ENCODE measurements at places on chromosomes 16 and 17.

DNA sequence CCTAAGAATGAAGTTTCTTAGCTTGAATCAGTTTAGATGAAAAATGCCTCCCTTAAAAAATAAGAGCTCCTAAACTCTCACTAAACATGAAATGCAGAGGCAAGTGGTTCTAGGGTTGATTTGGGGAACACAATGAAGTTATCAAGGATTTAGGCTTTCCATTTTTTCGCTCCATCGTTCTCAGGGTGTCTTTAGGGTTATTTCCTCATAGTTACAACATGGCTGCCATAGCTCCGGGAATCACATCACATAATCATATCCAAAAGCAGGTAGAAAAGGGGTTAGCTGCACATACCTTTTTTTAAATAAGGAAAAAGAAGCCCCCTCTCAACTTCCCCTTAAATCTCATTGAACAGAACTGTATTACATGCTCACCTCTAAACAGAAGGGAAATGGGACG, 21.4 kb downstream of the ZP2 start:
- no peak for DNase-seq

DNA sequence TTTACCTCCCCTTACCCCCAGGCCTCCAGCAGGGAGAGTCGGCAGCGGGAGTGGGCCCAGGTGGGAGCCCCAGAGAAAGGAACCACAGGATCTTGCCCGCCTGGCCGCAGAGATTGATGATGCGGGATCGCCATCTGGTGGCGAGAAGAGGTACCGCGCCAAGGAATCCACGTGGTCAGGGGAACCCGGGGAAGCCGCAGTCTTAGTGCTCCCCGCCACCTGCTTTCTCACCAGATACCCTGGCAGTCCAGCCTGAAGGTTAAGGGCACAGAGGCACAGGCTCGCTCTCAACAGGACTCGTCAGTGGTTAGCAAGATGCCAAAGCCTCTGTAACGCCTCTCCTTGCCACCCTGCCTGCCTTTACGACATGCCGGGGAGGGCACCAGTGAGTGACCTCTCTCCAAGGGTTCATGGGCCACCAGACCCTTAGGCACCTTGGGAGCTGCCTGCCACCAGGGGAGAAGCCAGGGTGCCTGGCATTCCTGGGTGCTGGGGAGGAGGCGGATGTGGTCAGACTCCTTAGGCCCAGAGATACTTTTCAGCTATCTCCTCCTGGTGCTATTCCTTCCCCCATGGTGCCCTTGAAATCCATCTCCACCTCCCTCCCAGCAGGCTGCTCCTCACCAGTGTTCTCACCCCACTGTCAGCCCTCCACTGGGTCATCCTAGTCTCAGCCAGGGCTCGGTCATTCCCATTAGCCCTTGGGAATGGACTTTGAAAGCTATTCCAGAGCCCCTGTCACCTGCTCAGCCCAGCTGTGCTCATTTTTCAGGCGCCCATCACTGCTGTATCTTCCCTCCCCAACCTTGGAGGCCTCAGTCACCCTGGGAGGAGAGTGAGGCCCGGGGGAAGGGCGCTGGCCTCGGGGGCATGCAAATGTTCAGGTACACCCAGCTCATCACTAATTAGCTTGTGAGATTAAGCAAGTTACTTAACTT, 5.5 kb upstream of the RHBDF2 start:
- peak; percentile 38 for DNase-seq

DNA sequence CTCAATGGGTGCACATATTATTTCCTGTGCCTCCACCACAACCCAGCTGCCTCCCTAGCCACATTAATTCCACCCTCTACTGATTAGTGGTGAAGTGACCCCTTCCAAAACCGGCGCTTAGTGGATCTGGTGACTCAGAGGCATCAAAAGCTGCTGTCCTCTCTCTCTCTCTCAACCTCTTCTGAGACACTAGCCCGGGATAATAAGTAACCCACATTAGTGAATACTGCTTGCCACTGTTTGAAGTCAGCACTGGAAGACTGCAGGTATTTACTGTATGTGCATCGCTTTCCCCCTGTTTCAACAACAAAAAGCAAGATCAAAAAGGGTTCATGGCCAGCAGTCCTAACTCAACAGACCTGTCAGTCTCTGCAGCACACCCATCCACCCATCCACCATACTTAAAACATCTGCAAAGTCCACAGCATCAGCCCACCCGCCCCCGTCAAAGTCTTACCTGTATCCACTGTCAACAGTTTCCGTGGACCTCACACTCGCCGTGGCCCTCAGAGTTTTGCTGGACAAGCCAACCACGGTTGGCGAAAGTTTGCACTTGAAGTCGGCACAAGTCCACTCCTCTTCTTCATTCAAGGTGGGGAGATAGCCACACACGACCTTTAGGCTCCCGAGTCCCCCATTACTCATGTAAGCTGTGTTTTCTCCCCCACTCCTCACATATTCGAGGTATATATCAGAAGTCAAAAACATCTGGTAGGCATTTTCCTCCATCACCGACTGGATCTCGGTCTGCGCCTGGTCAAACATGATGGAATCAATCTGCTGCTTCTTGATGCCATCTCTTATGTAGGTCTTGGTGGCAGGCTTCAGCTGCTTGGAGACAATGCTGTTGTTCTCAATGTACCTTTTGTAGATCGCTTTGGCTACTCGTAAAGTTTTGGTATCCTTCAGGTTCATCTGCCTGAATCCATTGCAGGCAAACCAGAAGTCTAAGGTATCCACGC, 3.8 kb downstream of the AXIN2 start:
- DNase-seq, result no peak

- DNase-seq, result no peak
Observed at GRCh38 chr17:82228278-82228841, 482 bp upstream of the SLC16A3 start.

DNA sequence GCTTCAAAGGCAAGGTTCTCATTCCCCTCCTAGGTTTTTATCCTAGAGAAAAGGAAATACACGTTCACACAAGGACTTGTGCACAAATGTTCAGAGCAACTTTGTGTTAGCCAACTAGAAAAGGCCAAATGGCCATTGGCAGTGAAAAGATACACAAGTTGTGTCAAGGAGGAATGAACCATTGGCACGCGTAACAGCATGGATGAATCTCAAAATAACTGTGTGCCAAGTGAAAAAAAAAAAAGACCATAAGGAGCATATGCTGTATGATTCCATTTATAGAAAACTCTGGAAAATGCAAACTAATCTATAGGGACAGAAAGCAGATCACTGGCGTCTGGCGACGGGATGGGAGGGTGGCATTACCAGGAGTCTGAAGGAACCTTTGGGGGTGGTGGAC, 333.8 kb downstream of the SNX29 start:
- DNase-seq, result no peak

DNA sequence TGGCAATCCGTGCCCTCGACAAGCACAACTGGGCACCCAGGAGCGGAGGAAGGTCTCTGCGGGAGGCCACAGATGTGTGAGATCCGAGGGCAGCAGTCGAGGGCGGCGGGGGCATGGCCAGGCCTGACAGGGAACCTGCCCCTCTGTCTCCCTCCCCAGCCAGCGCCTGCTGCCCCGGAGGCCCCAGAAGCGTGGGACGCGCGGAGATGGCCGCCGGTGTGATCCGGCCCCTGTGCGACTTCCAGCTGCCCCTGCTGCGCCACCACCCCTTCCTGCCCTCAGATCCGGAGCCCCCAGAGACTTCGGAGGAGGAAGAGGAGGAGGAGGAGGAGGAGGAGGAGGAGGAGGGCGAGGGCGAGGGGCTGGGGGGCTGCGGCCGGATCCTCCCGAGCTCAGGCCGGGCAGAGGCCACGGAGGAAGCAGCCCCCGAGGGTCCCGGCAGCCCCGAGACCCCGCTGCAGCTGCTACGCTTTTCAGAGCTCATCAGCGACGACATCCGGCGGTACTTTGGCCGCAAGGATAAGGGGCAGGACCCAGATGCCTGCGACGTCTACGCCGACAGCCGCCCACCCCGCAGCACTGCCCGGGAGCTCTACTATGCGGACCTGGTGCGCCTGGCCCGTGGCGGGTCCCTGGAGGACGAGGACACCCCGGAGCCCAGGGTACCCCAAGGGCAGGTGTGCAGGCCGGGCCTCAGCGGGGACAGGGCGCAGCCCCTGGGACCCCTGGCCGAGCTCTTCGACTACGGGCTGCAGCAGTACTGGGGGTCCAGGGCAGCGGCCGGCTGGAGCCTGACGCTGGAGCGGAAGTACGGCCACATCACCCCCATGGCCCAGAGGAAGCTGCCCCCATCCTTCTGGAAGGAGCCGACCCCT, 1.7 kb downstream of the PERCC1 start:
- no peak for DNase-seq

DNA sequence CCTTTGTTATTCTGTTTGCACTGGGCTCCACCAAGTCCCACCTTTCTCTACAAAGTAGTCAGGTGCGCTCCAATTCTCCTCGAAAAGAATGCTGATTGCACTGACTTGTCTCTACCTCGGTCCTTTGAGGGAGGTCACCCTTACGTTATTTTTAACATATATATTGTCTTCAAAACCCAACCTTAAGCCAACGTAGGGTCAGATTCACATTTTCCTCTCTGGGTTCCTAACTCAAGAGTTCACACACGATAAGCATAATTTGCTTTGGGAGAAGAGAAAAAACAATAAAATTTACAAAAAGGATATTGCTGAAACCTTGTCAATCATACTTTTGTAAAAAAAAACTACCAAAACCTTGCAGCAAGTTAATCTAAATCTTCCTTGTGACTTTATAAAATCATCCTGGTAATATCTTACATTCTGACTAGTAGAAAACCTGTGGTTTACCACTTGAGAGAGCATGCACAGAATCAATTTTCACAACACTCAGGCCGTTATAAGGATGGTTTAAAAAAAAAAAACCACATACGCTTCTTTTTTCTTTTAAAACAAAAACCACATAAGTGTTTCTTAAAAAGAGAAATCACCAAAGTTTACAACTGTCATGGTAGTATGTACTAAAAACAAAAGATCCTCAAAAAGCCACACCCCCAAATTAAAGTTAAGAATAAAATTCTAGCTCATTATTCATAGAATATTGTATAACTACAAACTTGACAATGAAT, 72.2 kb upstream of the TRAP1 start:
- no peak for DNase-seq

DNA sequence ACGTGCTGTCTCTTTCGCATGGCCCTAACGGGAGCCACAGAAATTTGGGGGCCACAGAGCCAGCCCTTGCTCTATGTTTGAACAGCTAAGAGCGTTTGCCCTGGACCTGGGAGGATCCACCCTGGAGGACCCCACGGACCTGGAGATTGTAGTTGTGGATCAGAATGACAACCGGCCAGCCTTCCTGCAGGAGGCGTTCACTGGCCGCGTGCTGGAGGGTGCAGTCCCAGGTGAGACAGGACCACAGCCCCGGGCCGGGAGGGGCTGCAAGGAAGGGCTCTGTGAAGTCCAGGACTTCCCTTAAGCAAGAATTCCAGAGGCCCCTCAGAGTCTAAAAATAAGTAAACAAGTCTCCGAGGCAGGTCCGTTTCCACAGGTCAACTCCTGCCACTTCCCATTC, 11.9 kb downstream of the CDH15 start:
- no peak for DNase-seq

DNA sequence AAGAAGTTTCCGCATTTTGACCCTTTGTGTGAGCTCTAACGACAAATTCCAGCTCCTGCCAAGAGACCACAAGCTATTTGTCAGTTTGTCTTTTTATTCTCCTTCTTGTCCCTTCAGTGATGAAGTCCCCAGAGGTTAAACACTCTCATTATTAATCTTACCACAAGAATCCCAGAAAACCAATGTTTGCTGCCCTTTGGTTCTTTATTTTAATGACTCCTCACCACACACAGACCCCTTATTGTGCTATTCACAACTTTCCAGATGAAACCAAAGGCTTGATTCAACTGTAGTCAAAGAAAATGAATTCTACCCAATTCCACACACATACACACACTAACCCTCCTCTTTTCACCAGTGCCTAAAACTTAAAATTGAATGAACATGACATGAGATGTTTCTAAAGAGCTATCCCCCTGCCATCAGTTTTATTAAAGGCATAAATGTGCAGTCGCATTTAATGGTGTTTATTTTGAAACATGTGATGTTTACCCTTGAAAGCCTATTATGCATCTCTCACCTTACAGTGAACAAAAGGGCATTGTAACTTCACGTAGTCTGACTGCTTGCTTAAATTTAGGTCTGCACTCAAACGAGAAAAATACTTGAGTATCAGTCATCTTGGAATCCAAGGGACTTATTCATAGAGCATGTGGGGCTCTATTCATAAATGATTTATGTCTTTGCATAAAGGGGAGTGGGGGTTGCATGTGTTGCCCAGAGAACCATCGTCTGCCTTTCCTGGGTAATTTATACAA, 44.1 kb downstream of the PCTP start:
- no peak for DNase-seq

DNA sequence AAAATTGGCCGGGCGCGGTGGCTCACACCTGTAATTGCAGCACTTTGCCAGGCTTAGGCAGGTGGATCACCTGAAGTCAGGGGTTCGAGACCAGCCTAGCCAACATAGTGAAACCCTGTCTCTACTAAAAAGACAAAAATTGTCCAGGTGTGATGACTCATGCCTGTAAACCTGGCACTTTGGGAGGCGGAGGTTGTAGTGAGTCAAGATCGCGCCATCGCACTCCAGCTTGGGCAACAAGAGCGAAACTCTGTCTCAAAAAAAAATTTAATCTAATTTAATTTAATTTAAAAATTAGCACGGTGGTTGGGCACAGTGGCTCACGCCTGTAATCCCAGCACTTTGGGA, 1.6 kb upstream of the HBQ1 start:
- DNase-seq, result no peak

DNA sequence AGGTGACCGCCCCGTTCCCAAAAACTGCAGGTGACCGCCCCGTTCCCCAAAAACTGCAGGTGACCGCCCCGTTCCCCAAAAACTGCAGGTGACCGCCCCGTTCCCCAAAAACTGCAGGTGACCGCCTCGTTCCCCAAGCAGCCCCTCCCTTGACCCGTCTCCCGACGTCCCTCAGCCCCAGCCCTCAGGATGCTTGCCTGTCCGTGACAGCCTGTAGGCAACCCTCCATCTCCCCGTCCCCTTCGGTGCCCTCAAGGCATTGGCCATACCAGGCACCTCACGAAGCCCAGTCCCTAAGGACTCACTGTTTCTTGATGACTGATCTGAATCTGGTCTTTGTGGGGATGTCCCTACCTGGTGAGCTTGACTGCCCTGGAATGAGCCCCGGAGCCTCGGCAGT, 25.1 kb downstream of the SGSM2 start:
- no peak for DNase-seq

DNA sequence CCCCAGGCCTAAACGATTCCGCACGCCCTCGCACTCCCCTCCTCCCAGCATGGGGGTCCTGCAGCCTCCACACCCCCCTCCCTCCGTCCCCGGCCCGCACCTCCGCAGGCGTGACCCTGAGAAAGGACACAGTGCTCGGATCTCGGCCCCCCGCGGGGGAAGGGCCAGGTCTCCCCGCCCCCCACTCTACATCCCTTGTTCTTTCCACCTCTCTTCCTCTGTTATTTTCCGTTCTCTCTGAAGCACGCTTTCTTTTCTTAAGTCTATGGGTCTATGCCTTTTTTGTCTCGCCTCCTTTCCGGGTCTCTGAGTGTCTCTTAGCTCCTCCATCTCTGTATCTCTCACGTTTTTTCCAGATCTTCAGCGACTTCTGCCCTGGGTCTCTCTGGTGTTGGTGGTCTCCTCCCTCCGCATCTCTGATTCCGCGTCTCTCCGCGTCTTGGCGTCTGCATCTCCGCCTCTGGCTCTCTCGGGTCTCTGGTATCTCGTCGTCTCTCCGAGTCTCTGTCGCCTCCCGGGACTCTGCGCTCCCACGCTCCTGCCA, 2.1 kb upstream of the HES7 start:
- no peak for DNase-seq

All from NCI-H2081 treated with DMSO at 0.1 percent for 48 hours (cell line).